ENCODE measurements at places on chromosomes 6 and 20. TPM values are rescaled to one million over a fixed set of nuclear protein-coding genes. Genes with fewer than 3 reads are reported as not detected.

The KCNB1 gene
- total RNA-seq, result 1.1 TPM

The DNAH8 gene
- 0.03 TPM for total RNA-seq

The ATP6V1G2 gene
- 2.3 TPM for total RNA-seq

- DNase-seq, result no peak
Measured at GRCh38 chr6:111774346-111774703, 98.9 kb downstream of the FYN start.

- DNase-seq, result no peak
Measured at GRCh38 chr20:47711046-47711752, 74.1 kb downstream of the SULF2 start.

DNA sequence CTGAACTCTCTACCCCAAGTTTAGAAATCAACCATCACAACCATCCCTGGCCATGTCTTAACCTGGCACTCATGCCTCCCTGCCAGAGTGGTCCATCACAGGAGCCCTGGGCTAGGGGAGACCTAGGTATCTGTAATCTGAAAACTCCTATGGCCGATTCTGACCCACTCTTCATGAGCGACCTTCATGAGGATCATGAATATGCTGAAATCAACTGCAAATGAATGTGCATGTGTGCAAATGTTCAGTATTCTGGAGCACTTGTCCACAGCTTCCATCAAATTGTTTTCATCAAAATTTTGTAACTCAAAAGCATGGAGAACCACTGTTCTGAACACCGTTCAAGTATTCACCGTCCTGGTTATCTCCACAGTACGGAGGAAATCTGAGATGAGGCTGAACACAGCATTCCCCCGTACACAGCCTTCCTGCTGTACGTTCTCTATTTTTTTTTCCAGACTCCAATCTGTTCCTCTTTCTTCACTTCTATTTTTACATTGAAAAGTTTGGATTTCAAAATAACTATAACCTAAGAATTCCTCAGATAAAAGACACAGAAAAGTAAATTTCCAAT lies 17.7 kb downstream of the METTL24 start:
- DNase-seq, result no peak

- no peak for DNase-seq
Measured at GRCh38 chr6:148287623-148288333, 54.9 kb upstream of the SASH1 start.

Measured in Right ventricle myocardium superior (tissue), 1 donor.